Activated naive CD4-positive, alpha-beta T cell treated with Interleukin-2 at 50 U/mL for 16 hours (primary cell): ENCODE measurements at places on chromosomes 11 and 22.
A peak's percentile ranks its signal among the peaks of the same experiment; 100 is the strongest.

GRCh38 chr11:65780770-65781151 is at the start of gene AP5B1:
Gene AP5B1 (minus strand): TSS chr11:65780976. CDS start chr11:65780591, 385 bp downstream.
- peak; percentile 72 for DNase-seq

DNA sequence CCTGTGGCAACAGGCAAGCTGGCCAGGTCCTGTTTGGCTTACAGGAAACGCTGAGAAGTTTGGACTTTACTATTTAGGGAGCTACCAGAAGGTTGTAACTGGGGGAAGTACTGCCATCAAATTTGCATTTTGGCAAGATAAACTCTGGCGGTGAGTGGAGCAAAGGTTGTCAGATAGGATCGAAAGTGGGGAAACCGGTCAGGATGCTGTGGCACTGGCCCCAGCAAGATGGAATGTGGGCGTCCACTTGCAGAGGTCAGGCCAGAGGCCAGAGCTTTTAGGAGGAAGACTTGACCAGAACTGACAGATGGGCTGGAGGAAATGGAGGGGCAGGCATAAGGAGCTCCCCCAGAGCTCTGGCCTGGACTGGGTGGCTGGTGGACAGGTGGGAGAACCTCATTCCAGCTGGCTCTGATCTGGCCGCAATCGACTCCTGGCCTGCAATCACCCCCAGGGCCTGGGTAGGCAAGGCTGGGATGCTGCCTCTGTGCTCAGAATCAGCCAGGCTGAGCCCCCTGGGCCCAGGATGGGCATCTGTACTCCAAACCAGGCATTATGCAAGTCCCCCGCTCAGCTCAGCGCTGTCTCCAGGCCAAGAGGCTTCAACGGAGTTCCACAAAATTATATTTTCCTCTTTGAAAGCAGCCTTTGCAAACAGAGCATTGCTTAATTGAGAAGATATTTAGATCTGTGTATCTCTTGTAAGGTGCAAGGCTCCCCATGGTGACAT is 178.3 kb upstream of the NECTIN1 start:
- DNase-seq, result no peak

- no peak for DNase-seq
Measured at GRCh38 chr22:49768077-49768910, 59.4 kb downstream of the BRD1 start.

DNA sequence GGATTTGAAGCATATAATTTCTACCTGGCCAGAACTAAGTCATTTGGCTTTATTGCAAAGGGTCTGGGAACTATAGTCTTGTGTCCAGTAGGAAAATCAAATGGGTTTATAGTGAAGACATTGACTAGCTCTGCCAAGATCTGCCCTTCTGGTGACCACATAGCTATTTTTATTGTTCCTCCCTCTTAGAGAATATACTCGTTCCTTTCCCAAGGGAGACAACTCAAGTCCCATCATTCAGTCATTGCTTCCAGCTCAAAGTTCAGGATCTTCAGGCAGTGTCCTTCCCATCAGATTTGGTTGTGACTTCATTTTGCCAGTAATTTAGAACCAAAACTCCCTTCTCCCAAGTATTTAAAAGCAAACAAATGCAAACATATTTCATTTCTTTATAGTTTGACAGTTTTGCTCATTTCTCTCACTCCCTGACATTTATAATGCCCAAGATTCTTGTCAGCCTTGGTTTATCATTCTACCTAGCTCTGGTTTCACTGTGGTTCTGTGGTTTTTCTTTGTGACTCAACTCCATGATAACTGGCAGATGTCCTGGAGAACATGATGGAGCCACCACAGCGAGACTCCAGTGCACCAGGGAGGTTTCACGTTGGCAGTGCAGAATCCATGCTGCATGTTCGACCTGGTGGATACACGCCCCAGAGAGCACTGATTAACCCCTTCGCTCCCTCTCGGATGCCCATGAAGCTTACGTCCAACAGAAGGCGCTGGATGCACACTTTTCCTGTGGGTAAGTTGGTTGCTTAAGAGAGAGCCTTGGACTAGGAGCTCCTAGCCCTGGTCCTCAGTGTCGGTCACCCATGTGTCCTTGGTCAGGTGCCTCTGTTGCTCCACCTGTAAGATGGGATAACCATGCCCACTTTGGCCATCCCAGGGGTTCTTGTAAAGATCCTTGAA is 64.9 kb downstream of the DEPDC5 start:
- peak; percentile 21 for DNase-seq

DNA sequence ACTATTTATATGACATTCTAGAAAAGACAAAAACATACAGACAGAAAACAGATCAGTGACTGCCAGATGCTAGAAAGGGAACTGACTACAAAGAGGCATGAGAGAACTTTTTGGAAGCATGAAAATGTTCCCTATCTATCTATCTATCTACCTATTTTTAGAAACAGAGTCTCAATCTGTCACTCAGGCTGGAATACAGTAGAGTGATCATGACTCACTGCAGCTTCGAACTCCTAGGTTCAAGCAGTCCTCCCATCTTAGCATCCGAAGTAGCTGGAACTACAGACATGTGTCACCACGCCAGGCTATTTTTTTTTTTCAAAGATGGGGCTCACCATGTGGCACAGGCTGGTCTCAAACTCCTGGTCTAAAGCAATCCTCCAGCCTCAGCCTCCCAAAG is 6.9 kb downstream of the SBF2 start:
- no peak for DNase-seq

- DNase-seq, result peak; percentile 45
Measured at GRCh38 chr11:3808861-3809623, 682 bp downstream of the PGAP2 start.

DNA sequence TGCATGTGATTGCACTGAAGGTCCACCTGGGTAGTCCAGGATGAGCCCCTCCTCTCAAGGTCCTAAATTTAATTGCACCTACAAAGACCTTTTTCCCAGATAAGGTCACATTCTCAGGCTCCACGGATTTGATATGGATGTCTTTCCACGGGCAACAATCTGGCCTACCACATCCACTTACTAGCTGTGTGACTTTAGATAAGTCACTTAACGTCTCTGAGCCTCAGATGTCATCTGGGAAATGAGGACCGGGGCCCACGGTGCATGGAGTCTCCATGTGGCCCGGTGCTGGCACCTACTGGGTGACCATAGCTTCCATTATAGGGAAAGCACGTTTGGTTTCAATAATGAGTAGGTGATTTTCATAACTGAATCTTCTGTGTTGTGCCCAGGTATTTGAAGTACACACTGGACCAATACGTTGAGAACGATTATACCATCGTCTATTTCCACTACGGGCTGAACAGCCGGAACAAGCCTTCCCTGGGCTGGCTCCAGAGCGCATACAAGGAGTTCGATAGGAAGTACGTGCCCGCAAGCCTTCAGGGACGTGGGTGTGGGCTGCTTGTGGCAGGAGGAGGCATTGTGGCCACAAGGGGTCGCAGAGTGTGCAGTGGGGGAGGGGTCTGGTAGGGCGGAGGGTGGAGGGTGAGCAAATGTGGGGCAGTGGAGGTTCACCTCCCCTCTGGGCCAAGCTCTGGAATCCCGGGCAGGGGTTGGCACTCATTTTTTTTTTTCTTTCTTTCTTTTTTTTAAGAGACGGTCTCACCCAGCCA is 55.7 kb downstream of the ARHGAP8 start:
- no peak for DNase-seq

DNA sequence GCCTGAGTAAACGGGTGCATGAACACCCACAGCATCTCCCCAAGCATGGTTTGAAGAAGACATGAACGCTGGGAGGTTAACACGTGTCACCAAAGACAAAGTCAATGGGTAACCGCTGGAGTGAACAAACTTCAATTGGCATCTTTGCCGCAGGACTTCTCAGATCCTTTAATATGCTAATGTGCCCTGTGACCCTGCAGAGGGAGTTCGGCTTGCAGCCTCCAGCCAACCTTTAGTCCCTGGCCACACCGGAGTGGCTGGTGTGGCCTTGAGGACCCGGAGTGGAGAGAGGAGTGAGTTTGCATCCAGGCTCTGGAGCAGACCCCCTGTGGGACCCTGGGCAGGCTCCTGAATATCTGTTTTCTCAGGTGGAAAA is 57.0 kb downstream of the FLRT1 start:
- DNase-seq, result no peak

DNA sequence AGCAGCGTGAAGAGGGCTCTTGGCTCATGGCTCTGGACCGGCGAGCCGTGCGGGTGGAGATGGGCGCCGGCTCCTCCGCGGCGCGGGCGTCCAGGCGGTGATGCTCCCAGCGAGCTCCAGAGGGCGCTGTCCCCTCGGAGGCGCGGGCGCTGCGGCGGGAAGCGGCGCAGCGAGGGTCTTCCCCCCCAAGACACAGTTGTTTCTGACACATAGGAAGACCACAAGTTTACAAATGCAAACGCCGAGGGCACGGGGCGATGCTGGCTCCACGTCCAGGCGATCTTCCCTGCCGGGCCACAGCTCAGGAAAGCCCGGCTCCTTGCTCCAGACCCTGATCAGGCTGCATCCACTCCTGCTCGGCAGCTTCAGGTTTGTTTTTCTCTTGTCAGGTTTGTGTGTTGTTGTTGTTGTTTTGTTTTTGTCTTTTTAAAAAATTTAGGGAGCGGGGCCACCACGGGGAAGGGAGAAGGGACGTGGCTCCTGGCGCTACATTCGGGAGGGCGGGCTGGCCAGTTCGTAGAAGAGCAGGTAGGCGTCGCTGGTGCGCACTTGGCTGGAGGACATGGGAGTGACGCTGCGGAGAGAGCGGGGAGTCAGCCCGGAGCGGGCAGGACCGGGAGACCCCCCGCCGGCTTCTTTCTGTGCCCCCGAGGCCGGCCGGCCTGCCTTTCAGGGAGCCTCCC is 10.0 kb upstream of the MFRP start:
- DNase-seq, result peak; percentile 74

DNA sequence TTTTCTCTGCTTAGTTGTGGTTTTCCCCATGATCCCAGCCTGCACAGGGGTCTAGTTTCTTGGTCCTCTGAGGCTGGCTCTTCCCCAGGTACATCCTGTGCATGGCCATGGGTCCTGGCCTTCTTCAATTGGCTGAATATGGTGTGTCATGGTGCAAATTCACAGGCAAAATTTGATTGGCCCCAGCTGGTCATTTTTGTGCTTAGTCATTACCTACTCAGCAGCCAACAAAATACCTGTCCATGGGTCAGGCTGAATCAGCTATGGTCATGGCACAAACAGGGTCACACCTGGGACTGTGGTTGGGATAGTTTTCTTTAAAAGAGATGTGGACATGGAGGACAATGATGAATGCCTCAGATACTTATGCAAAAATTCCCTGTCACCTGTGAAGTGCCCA is 85.7 kb downstream of the CSNK2A3 start:
- DNase-seq, result no peak

GRCh38 chr11:122424636-122425035 is 230.9 kb upstream of the UBASH3B start:
- DNase-seq, result no peak

- DNase-seq, result no peak
Measured at GRCh38 chr22:50673231-50674129, 857 bp downstream of the SHANK3 start.

- DNase-seq, result no peak
Measured at GRCh38 chr11:72807792-72808191, 6.4 kb upstream of the ATG16L2 start.

DNA sequence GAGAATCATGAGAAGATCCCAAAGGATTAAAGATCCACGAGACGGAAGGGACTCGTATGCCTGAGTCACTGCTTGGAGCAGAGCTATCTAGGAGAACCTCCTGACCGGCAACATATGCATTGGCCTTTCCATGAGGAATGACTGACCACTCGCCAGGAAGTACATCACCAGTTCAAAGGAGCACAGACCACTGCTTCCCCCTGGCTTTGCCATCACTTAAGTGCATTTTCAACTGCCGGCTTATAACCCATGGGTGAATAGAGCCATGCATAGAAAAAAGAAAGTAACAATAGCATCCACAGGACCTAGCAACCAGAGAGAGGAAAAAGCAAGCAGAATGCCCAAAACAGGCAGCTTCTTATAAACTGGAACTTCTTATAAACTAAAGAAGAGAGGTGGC is 98.3 kb upstream of the ZC3H12C start:
- DNase-seq, result no peak

DNA sequence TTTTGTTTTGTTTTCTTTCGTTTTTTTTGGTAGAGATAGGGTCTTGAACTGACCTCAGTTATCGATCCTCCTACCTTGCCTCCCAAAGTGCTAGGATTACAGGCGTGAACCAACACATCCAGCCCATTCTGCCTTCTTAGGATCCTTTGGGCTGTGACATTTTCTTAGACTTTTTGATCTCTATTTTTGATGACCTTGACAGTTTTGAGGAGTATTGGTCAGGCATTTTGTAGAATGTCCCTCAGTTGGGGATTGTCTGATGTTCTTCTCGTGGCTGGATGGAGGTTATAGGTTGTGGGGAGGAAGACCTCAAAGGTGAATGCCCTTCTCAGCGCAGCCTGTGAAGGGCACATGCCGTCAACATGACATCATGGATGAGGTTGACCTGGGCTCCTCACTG is 19.5 kb upstream of the RAB1B start:
- DNase-seq, result no peak

DNA sequence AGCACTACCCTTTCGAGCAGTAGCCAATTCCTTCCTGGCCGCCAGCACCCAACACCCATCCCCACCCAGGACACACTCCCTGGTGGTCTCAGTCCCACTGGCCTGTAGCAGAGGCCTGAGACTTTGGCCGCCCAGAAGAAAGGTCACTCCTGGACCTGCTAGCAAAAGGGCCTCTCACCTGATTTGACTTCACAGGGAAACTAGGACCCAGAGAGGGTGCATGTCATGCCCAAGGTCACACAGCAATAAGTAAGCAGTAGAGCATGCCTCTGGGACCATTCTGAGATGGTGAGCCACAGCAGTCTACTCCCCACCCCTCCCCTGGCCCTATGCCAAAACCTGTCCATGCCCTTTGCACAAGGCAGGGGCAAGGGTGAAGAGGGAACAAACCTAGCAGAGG is 7.3 kb downstream of the ARRB1 start:
- DNase-seq, result no peak

- DNase-seq, result no peak
Measured at GRCh38 chr11:3616721-3617460, 24.9 kb downstream of the ART5 start.

DNA sequence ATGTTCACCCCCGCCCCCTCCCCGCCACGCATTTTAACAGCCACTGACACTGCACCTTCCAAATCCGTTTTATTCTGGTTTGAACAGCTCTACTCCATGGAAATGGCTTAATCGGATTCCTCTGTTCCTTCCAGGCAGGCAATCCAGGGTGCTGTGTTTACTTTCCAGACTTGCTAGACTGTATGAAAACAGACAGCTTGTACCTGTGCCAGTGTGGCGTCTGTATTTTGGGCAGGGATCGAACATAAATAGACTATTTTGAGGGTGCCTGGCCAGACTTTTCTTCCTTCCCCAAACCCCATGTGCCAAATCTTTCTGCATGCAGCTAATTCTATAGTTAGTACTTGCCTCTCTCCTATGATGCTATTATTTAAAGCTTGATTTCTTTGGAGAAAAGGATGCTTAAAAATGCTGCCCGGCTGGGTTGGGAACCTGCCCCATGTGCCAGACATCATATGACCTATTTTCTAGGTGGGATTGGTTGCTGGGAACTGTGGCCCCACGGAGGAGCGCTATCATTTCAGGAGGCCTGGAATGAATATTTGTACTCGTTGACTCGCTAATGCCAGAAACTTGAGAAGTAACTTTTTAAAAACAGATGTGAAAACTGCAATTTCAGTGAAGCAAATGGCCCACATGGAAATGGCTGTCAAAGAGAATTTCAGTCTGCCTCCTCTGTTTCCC is 814.8 kb downstream of the BRD1 start:
- no peak for DNase-seq
